Caco-2 (cell line): ENCODE measurements at places on chromosomes 5 and 9.
A peak's percentile ranks its signal among the peaks of the same experiment; 100 is the strongest.

DNA sequence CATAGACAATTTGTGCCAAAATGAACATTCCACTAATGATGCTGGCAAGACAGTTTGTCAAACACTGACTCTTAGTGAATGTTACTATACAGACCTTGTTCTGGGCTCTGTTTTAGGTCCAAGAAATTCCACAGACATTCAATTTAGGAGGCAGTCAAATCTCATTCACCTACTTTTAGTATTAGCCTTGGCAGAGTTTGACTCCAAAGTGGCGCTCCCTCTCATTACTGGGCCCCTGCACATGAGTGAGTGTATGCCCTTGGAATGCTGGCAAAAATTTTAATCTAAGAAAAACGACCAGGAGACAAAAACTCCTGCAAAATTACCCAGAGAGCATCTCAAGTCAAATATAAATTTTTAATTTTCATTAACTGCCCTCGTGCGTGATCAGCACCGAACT lies 94.9 kb upstream of the SLC27A6 start:
- no peak for DNase-seq

- DNase-seq: peak; percentile 49
These were observed 22.0 kb upstream of the TIFAB start for GRCh38 chr5:135473956-135474670.

- DNase-seq: no peak
These were observed 194.6 kb downstream of the CETN3 start for GRCh38 chr5:90214991-90215390.

- DNase-seq: no peak
These were observed 1.5 kb downstream of the OMD start for GRCh38 chr9:92422611-92423338.

DNA sequence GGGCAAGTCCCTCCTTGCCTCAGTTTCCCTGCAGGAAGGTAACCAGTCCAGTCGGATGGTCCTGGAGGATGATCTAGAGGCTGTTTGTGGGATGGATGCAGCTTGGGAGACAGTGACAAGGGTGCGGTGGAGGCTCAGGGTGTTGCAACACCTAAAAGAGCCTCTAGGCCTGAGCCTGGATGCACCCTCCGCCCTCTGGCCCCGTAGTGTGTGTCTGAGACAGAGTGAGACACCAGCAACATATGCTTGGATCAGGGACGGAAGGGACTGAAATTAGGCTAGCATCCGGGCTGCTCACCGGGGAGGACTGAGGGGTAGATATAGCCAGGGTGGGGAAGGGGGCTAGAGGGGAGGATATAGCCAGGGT lies 1.1 kb downstream of the CRAT start:
- DNase-seq: peak; percentile 66

- peak; percentile 66 for DNase-seq
These were observed 7.3 kb downstream of the CDC14B start for GRCh38 chr9:96612105-96612965.

- DNase-seq: no peak
These were observed 1.4 kb upstream of the N4BP3 start for GRCh38 chr5:178111925-178112324.

DNA sequence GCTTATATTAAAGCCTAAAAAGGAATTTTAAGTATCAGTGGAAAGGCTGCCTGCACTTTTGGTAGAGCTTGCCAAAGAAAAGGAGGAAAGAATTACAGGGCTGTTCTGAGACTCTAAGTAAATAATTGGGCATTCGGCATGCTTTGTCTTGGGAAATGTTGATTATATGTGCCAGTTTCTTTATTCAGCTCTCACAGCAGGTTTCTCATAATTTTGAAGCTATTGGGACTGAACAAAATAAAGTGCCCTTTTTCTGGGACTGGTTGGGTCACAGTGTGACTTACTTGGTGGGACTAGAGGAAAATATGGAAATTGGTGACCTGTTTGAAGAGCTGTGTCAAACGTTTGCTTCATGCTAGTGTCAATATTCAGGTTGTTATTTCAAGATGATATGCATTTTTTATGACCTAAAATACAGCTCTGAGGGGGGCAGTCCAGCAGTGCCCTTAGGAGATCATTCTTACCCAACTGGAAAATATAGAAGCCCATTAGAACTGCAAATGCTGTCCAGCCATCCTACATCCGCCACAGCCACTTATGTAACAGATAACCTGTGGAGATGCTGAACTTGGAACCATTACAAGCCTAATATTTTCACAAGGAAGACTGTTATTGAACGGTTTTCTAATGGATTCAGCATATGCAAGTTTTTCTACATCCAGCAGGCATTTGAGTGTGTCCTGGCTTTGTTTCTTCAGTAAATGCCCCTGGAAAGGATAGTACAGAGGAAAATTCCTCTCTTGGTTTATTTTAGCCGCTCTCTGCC lies 122.4 kb downstream of the SNCAIP start:
- DNase-seq: no peak

GRCh38 chr5:18311266-18311665 lies 677.0 kb downstream of the TAF11L14 start:
- no peak for DNase-seq

- no peak for DNase-seq
These were observed 75.7 kb downstream of the WNK2 start for GRCh38 chr9:93259490-93260262.

GRCh38 chr5:180799194-180799593 lies 3.4 kb downstream of the MGAT1 start:
- peak; percentile 68 for DNase-seq

DNA sequence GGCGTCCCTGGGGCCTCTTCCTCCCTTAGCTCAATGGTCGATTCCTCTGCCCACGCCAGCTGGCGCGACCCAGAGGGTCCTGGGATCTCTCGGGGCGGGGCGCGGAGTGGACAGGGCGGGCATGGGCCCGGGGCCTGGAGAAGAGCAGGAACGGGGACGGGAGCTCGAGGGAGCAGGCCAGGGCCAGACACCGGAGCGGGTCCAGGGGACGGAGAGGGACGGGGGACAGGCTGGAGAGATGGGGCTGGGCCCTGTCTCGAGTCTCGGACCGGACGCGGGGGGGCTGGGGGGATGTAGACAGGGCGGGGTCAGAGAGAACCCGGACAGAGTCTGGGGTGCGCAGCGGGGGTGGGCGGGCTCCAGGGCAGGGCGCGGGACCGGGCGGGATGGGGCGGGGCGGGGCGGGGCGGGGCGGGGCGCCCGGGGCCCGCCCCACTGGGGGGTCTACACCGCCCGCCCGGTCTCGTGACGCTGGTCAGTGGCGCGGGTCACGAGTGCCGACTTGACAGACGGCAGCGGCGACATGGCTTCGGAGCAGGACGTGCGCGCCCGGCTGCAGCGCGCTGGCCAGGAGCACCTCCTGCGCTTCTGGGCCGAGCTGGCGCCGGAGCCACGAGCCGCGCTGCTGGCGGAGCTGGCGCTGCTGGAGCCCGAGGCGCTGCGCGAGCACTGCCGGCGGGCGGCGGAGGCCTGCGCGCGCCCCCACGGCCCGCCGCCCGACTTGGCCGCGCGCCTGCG lies at the start of gene UAP1L1:
UAP1L1 (plus strand) TSS at position 508 of the 738 bp plus-strand sequence; CDS start at position 524, 16 bp downstream.
- DNase-seq: peak; percentile 64

- DNase-seq: no peak
These were observed 126.6 kb upstream of the IL12B start for GRCh38 chr5:159456722-159457465.

- no peak for DNase-seq
These were observed 53.7 kb downstream of the ZNF618 start for GRCh38 chr9:113929634-113930389.

GRCh38 chr9:137786511-137786920 lies 91.1 kb upstream of the CACNA1B start:
- no peak for DNase-seq

DNA sequence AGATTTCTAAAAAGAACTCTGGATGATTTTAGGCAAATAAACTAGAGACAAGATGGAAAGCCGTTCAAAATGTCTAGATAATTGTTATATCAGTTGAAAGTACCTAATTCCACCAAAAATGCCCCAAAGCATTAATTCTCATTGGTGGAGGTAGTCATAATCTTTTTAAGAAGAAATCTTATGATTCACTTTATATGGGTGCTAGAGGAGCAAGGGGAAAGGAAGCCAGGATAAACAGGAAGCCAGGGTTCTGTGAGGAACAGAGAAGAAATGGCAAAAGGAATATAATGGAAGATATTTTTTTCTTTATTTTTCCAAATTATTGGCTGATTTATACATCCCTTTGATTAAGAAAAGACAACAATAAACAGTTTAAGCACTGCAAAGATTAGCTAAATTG lies 7.8 kb downstream of the YIPF5 start:
- DNase-seq: no peak

DNA sequence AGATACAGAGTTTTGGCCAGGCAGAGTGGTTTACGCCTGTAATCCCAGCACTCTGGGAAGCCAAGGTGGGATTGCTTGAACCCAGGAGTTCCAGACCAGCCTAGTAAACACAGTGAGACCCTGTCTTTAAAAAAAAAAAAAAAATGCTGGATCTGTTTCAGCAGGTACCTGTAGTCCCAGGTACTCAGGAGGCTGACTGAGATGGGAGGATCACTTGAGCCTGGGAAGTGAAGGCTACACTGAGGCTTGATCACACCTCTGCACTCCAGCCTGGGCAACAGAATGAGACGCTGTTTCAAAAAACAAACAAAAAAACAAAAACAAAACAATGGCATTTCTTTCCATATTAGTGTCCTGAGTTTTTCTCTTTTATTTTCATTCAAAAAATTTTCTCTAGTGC lies 19.0 kb downstream of the UNC13B start:
- no peak for DNase-seq

DNA sequence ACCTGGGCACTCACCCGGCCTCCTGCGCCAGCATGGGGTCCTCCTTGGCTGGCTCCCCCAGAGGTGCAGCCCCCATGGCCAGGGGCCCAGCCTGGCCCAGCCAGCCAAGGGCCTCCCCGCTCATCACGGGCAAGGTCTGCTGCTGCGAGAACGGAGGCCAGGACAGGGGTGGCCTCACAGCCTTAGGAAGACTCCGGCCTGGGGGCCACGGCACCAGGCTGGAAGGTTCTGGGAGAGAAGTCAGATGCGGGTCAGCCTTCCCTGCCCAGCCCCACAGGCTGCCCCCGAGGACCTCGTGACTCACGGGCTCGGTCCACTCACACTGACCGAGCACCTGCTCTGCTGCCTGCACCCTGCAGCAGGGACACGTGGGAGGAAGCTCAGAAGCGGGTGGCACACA lies 4.2 kb downstream of the SOHLH1 start:
- DNase-seq: no peak

GRCh38 chr5:59615272-59615671 lies 278.3 kb downstream of the PDE4D start:
- no peak for DNase-seq

- no peak for DNase-seq
These were observed 36.3 kb downstream of the GDA start for GRCh38 chr9:72185561-72185960.

GRCh38 chr9:123820139-123820538 lies 109.8 kb downstream of the DENND1A start:
- no peak for DNase-seq

DNA sequence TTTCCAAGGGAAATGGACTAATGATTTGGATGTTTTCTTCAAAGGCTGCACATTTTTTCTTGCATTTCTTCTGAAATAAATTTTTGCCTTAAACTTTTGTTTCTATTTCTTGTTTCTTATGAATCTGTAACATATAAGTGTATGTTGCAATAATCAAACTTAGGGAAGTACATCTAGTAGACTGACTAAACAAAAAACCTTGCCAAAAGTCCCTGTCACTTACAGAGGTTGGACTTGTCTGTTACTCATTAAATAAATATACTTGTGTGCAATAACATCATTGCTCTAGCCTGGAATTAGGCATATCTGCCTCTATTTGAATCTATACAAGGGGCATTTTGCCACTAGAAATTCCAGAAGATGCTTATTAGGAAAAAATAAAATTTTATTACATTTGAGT lies 56.6 kb downstream of the C6 start:
- DNase-seq: no peak

- DNase-seq: peak; percentile 56
These were observed 732 bp downstream of the MARCHF11 start for GRCh38 chr5:16178745-16179372.

DNA sequence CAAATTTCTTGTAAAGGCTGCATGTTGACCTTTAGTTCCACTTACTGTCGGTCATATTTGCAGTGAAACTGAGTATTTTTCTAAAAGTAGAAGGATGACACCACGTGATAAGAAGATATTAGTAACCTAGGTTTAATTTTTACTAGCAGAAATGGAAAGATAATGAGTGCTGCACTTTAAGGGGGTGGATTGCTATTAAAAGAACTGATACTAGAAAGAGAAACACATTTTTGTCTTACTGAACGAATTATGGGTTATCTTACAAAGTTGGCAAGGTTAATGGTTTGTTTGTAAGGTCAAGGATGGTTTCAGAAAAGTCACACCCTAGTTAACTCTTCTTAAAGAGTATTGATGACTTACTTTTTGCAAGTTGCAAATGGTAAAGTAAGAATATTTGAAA lies 2.4 kb downstream of the MACIR start:
- no peak for DNase-seq

DNA sequence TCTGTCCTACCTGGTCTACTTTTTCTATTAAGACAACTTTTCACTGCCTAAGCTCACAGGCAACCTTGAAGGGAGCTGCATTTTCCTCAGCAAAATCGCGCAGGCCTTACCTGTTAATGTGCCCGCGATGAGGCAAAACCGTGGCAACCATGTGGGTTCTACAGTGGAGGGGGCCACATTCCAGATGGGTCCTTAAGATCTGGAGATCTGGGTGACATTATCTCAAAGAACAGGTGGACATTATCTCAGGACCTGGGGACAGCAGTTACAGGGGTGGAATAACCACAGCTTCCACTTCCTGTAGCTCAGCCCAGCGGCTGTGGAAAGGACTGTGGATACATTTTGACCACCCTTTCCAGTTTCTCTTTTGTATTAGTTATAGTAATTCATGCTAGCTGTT lies 112.8 kb upstream of the PTCH1 start:
- DNase-seq: no peak

- no peak for DNase-seq
These were observed 38.6 kb upstream of the SNX2 start for GRCh38 chr5:122736086-122736845.

GRCh38 chr5:36369219-36369690 lies 67.6 kb upstream of the RANBP3L start:
- DNase-seq: peak; percentile 26
